ENCODE measurements at places on chromosomes 2 and 18.

DNA sequence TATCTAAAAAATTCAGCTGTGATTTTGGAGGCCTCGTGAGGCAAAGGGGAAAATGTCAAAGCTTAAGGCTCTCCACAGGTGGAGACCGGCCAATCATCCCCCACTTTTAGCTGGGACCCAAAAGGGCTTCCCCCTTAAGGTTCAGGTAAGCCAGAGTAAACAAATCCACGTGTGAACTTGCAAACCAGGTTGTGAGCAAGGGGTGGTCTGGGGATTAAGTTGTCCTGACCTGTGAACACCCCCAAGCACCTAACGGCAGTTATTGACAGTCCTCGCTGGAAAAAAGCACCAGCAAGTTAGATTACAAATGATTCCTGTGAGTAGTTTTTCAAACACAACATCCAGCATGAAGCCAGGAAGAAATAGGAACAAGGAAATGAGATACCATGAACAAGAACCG lies 42.9 kb downstream of the MYO7B start:
- DNase-seq = no peak

GRCh38 chr2:163665817-163666216 lies 70.0 kb downstream of the FIGN start:
- no peak for DNase-seq

DNA sequence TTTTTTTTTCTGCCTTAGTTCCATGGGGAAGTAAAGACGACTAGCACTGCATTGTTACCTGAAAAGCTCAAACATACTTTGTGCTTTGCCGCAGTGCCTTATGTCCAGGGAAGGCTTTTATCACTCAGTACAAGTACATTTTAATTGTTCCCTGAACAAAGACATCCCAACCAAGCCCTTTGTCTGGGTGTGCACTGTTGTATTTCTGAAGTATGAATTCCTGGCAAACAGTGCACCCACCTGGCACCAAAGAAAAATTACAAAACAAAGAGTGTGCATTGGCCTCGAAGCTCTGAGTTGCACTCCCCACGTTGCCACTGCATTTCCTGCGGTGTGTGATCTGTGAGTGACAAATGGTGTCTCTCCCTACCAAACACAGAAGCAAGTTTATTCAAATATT lies 858.5 kb upstream of the PIK3C3 start:
- DNase-seq = no peak

DNA sequence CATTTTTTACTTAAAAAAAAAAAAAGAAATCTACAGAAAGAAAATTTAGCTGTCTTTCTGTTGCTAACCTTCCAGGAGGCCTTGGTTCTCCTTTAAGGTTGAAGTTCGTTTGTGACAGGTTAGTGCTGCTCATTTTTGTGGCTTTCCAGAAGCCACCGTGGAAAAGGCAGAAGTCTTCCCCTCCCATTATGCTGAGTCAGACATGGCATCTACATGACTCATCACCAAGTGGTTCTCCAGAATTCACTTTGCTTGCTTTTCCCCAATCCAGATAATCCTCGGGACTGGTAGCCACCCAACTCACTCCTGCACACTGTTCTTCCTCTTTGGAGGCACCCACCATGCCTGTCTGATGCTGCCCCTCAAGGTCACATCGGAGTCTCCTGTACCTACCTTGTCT lies 228.7 kb downstream of the PIK3C3 start:
- no peak for DNase-seq

- DNase-seq = no peak
Observed at GRCh38 chr18:24954341-24954740, 397.6 kb downstream of the ZNF521 start.

GRCh38 chr2:182611009-182611408 lies 105.0 kb upstream of the DNAJC10 start:
- DNase-seq = no peak

DNA sequence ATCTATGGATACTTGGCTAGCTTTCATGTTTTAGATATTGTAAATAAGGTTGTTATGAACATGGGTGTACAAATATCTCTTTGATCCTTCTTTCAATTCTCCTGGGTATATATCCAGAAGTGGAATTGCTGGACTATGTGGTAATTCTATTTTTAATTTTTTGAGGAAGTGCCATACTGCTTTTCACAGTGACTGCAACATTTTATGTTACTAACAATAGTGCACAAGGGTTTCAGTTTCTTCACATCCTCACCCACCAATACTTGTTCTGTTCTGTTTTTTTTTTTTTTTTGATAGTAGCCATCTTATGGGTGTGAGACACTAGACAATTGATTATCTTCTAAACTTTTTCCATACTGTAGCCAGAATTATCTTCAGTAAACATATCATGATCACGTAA lies 17.3 kb upstream of the NEUROD1 start:
- DNase-seq = no peak

DNA sequence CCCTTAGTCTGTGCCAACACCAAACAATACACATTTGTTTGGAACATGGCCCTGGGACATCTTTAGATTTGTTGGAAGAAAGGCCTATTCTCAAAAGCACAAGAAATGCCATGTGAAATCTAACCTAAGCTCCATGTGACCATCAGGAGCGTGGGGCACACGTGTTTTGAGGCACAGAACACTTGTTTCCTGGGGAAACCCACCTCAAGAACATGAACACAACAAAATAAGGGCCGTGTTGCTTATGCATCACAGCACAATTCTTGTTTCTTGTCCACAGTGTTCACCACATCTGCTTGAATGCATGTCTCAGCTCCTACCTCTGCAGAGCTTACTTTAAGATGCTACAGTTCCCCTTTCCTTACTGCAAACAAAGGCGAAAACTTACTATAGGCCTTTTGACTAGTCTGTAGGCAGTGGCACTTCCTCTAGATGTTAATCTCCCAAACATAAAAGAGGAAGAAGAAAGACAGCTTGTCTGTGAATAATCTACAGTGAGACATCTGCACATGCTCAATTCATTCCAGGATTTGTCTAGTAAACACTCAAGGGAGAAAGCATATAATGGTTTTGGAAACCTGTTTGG lies 165.0 kb downstream of the ANKRD44 start:
- DNase-seq = no peak

DNA sequence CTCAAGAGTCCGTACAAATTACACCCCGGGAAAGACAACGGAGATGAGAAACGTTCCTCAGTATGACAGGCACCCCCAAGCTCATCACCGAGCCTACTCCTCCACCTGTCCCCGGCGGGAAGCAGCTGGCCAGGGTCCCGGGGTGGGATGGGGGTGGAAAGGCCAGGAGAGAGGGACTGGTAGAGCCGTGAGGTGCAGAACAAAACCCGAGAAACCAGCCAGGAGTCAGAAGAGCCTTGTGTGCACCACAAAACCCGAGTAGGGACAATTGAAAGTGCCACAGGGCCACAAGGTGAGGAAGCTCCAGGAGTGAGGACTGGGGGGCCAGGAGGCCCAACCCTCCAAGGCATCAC lies 75.5 kb upstream of the SALL3 start:
- no peak for DNase-seq

DNA sequence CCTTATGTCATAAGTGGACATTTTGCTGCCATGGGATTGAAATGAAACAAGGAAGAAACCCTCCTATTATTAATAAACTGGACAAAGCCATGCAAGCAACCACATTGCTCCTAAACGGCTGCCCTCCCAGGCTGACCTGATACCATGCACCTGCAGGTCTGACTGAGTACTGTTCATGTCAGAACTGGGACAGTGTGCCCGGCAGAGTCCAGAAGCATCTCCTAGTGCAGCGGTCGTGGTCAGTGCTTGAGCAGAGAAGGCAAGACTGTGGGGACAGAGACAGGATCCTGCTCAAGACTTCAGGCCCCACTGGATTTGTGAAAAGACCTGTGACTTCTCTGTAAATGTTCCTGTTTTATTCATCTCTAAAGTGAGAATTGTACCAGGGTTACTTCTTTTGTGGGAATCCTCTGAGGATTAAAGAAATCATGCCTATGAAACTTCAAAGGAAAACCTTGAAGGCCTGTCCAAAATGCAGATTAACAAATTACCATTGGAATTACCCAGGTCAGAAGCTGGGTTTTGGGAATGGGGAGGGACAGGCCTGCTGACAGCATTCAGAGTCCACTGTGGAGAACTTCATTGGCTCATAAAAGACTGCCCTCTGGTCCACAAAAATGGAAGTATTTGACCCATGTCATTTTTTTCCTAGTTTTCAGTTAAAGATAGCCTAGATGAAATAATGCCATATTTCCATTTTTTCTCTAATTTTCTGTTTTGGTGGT lies 13.9 kb downstream of the RNF144A start:
- DNase-seq = no peak

DNA sequence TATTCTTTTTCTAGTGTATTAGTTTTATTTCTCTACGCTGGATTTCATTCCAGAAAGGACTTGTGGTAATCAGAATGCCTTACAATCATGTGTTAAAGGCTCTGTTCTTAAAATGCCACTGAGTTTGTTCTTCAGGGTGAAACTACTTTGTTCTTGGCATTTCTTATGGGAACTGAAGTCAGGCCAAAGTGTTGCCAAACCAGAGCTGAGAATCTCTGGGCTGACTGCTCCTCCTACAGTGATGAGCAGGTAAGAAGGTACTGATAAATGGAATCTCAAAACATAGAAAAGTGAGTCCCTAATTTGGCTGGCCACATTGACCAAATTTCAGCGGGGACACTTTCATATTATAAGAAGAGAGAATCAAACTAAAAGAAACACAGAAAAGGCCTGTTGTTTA lies 55.1 kb upstream of the ZNF397 start:
- no peak for DNase-seq
